Right lung (tissue), 10 donors: ENCODE measurements at places on chromosomes 5 and 9. TPM values are rescaled to one million over a fixed set of nuclear protein-coding genes. Genes with fewer than 3 reads are reported as not detected.
A peak's percentile ranks its signal among the peaks of the same experiment; 100 is the strongest.

Gene KCNV2
- polyA plus RNA-seq, result 0.15 TPM

Gene ORM2
- 1.3 TPM for polyA plus RNA-seq

Gene TOR4A
- polyA plus RNA-seq, result 6.6 TPM

DNA sequence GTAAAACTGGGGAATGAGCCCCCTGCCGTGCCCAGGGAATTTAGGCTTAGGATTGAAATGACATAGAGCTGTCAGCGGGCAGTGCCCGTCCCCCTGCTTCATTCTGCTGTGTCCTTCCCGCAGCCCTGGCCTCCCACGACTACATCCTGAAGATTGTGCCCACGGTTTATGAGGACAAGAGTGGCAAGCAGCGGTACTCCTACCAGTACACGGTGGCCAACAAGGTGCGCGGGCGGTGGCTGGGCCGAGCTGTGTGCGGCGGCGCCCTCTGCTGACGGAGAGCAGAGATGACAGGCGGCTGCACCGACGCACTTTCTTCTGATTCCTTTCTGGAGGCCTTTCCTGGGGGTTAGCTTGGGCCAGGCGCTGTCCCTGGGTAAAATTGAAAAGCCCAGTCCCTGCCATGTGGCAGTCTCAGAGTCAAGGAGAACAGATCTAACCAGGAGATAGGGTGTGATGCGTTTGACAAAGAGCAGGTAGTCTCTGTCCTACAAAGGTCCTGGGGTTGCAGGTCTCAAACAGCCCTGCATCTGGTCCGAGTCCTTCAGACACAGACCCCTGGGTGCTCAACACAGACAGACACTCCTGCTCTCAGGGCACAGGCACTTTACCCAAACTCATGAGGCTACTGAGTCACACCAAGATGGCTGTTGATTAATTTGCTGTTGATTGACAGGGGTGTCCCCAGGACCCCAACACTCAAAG is 26.8 kb upstream of the RPL26L1 start:
- no peak for DNase-seq

GRCh38 chr5:67193439-67193807 is 3.2 kb downstream of the CD180 start:
- no peak for DNase-seq

DNA sequence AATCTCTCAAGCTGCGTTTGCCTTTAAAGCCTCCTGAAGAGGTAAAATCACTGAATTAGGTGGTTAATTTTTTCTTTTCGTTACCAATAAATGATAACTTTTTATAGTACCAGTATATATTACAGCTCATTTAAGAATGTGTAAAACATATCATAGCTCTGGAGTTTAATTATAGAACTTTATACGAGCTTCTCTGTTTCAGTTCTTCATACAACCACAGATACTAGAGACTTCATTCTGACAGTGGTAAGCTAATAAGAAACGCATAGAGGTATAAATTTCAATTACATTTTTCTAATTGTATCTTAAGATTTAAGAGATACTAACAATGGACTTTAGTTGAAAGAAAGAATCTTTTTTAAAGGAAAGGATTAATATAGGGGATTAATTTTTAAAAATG is 73.9 kb downstream of the PBX3 start:
- DNase-seq, result no peak

GRCh38 chr5:149796030-149796429 is 65.9 kb downstream of the PPARGC1B start:
- DNase-seq, result no peak

DNA sequence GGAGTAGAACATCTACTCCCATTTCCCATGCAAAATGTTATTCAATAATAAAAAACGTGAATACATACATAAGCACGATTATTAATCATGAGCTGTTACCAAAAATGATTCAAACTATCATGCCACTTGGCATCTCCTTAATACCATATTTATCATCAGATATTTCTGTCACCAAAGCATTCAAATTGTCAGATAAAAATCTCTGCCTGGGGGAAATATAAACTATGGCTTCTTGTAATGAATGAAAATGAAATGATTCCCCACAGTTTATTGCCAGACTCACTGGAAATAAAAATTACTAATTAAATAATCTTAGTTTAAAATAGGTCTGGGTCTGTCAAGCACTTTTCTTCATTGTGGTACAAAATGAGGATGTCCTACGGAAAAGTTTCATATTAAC is 265.4 kb downstream of the EDIL3 start:
- DNase-seq, result no peak

DNA sequence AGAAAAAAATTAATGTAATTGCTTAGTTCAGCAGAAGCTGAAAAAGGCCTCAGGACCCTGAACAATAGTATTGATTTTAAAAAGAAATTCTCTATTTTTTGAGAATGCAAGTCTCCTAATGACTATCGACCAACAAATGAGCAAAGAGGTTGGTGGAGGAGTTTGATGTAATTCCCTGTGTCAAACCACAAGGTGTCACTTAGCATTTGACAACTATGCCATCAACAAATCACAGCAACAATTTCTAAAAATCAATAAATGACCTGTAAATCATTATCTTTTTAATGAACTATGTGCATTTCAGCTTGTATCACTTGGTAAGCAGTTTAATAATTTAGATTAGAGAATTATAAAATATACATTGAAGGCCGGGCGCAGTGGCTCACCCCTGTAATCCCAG is 133.7 kb downstream of the PRELID2 start:
- no peak for DNase-seq

DNA sequence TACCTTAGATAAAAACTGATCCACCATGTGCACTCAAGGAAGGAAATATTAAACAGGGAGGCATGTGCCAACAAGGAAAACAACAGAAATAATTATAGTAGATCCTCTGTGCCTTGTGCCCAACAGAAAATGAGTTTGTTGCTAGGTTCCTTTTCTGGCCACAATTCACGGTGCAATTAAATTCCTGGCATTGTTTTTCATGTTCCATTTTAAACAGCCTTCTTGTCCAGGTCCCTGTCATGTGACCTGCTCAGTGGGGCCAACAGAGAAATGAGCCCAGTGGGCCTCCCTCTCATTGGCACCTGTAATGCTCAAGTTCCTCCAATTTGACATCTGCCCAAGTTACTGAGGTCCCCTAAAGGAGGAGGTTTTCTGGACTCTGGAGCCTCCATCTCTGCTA is 56.5 kb downstream of the SPOCK1 start:
- no peak for DNase-seq

GRCh38 chr5:134649163-134649835 is 714 bp downstream of the SEC24A start:
- no peak for DNase-seq

DNA sequence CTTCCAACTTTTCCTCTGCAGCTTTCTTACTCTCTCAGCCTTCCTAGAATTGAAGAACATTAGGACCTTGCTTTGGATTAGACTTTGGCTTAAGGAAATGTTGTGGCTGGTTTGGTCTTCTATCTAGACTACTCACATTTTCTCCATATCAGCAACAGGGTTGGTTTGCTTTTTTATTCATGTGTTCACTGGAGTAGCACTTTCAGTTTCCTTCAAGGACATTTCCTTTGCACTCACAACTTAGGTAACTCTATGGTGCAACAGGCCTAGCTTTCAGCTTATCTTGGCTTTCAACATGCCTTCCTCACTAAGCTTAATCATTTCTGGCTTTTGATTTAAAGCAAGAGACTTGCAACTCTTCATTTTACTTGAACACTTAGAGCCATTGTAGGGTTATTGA is 153.1 kb downstream of the CCDC192 start:
- DNase-seq, result no peak

DNA sequence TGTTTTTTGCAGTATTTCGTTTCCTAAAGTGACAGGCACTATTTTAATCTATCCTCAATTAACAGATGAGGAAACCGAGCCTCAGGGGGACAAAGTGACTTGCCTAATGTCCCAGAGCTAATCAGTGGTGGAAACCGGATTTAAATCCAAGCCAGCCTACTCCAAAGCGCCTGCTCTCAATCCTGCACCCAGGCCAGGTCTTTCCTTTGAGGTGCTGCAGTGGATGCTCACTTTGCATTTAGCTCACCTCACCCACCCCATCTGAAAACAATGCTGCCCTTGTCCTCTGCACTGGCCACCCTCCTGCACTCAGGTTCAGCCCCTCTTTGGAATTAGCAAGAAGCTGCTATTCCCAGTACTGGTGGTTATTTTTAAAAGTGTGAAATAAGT is 16.0 kb downstream of the ANGPTL2 start:
- no peak for DNase-seq

DNA sequence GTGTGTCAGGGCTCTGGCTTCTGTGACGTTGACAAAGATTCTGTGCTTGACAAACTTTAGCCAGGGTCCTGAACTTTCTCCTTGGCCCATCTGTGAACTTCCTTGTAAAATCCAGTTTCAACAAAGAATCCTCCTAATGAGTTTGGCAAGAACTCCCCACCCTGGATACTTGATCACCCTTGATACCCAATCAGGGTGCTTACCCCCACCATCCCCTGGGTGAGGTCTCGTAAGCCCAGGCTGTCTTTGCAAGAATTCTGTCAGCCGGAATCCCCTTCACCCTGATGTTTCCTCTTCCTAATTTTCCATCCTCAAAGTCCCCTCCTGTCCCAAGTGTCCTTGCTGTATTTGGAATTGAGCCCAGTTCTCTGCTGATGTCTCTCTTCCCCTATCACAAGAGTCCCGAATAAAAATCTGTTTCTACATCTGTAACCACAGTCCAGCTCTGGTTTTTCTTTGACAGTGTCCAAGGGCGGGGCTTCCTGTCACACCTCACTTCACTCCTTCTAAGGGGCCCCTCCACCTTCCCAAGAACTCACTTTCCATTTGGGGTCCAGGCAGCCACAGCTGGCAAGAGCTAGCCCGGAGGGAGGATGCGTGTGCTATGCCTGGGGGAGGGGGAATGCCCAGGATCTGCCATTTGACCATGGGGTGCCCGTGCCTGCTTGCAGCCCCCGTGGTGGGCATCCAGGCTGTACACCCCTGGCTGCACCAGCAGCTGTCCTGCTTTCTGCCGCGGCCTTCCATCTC is 2.7 kb upstream of the CARD19 start:
- DNase-seq, result peak; percentile 28

DNA sequence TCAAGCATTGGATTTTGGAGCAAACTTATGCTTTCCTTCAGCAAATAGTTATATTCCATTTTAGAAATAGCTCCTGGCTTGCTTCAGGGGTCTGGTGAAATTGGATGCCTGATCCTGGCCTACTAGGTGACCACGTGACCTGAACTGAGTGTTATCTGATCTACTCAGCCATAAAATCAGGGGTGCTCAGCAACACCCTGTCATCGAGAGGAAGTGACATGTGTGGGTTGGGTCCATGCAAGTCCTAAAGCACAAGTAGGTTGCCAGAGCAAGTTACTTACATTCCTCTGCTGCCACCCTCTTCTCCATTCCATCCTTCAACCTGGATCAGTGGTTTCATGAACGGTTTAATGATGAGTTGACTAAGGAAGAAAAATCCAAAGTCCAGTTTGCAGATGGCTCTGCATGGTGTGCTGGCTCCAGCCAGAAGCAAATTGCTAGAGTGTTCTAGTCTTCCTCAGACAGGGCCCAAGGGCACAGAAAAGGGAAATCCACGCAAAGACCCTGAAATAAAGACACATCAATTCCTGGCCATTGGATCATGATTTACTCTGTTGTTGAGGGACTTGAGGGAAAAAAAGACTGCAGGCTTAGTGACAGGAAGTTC is 2.8 kb upstream of the FAM193B start:
- no peak for DNase-seq

DNA sequence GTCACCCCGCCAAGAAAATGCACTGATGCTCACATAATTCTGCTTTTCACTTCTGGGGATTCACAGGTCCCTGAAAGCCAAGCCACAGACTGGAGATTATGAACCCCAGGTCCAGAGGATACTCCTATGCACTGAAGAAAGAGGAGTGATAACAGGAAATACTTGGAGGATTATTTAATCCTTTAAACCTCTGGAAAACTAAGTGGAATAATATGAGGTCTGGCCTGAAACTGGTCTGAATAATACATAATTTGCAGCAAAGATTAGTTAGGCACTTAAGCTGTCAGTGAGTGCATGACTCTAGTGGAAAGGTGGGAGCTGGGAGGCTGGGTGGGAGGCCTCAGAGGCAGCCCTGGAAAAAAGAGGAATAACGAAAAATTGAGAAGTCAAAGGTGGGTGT is 45.7 kb downstream of the MARCHF3 start:
- no peak for DNase-seq

DNA sequence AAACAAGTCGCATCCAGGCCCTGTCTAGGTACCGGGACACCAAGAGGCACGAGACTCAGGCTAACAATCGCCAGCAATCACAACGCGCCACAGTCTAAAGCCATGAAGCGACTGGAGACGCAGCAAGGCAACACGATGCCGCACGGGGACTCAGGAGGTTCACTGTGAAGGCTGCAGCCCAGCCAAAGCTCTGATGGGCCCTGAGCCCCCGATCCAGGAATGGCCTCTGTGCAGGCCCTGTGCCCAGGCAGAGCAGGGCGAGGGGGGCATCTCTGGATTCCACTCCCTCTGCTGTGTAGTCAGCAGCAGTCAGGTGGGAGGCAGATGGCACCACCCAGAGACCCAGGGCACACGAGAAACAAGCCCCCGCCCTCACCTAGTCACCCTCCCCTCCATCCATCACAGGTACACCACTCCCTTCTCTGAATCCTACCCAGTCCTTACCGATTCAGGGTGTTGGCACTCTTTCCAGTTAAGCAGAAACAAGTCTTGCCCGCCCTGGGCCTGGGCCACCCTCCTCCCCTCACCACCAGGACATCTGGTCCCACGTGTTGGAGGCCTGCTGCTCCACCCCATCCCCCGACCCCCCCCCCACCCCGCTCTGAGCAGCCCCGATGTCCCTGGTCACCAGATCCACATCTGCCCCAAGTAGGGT is 1.1 kb downstream of the RALGDS start:
- no peak for DNase-seq

DNA sequence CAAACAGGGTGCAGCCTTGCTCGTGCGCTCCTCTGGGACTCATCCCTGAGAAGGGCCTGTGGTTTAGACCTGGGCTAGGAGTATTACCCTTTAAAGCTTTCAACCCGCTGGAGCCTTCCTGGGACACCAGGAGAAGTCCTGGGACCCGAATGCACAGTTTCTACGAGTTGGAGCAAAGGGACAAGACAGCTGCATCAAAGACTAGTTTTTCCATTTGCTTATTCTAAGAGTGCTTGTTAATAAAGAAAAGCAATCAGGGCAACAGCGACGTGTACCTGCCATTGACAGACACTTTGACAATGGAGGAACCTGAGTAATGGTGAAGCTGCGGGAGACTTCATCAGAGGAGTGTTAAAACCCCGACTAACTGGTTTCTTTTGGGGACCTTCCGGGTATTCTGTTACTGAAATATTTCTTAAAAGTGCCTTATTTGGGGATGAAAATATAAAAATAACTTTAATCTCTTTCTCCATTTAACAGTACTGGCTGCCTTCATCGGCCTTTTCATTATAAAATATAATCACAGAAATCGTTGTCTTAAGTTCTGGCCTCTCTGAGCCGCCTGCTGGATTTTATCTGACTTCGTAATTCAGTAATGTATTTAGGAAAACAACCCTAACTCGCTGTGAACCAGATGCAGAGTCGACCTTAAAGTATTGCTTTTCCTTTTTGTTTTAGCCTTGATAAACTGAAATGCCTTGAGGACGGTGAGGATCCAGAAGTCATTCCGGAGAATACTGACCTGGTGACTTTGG is 732 bp downstream of the SNAPC3 start:
- no peak for DNase-seq
